ENCODE measurements at places on chromosomes 2 and 18.
A peak's percentile ranks its signal among the peaks of the same experiment; 100 is the strongest.

GRCh38 chr18:3995476-3996102, 459.5 kb downstream of the DLGAP1 start:
- DNase-seq = peak; percentile 37

- DNase-seq = no peak
These were observed 311.2 kb upstream of the PKDCC start for GRCh38 chr2:41736586-41736985.

GRCh38 chr2:207481924-207482323, 47.8 kb upstream of the CREB1 start:
- DNase-seq = no peak

DNA sequence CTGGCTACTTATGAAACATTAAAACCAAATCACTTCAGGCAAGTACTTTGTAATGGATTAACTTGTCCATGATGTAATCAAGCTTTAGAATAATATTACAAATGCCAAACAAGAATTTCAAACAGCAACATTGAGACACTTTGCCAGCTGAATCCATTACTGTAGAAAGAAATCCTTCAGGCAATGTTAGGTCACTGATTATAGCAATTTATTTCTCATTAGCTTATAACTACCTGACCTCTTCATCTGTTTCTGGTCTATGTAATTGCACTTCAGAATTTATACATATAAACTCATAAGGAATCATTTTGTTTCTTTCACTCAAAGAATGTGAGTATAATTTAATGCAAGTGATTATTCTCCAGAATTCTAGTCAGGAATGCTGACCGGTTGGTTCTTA, 692.6 kb upstream of the TMEFF2 start:
- no peak for DNase-seq

DNA sequence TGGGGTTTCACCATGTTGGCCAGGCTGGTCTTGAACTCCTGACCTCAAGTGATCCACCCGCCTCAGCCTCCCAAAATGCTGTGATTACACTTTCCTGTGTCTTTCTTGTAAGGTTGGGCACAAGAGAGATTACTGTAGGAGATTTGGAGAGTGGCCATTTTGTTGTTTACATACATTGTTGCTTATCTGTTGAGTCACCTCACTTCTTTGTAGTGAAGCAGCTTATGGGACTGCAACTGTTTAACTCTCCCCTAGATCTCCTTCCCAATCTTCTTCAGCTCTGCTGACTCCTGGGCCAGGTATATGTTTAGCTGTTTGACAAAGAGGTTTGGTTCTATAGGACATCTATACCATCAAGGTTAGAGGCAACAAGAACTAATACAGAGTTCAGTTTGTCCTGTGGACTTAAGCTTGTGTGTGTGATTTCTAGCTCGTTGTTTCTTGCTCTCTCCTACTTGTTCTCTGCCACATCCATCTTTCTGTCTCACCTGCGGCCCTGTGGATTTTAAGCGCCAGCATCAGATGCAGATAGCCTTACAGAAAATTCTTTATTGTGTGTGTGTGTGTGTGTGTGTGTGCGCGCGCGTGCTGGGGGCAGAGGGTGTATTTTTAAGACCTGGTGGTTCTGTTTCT, 95.4 kb downstream of the HAUS1 start:
- DNase-seq = no peak

- DNase-seq = peak; percentile 28
These were observed 272.7 kb upstream of the DOK6 start for GRCh38 chr18:69127873-69128500.

DNA sequence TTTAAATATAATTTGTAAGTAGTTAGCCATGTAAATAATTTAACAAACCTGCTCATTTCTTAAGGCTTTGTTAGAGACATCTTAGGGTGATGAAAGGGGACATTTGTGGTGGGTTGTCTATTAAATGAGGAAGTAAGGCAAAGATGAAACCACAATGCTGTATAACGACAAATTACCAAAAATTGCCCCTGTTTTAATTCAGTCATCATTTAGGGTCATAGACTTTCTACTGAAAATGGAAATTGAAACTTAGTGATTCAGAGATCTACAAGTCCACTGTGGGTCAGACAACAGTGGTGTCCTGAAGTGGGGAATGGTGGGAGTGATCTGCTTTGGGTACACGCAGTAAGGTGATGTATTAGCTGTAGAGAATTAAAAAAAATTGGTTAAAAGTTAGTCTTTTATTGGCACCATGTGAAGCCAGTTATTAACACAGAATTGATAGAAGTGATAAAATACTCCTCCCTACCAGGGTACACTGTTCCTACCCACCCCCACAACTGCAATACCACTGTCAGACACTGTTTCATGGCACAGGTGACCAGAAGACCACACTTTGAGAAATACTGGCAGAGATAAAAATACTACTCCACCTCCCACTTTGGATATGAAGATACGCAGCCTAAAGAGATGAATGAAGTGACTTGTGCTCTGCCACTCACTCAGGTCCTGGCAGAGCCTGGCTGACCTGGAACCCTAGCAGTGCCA, 13.4 kb downstream of the CERS6 start:
- DNase-seq = no peak

- DNase-seq = no peak
These were observed 51.0 kb upstream of the GALR1 start for GRCh38 chr18:77198663-77199062.

GRCh38 chr2:137339051-137339450, 573.7 kb downstream of the THSD7B start:
- DNase-seq = no peak

Measured in left hindlimb (tissue), 1 donor.